ENCODE measurements at places on chromosomes 13 and 19.
A peak's percentile ranks its signal among the peaks of the same experiment; 100 is the strongest.

GRCh38 chr19:56137405-56137804, 3.7 kb upstream of the ZNF444 start:
- DNase-seq = no peak

DNA sequence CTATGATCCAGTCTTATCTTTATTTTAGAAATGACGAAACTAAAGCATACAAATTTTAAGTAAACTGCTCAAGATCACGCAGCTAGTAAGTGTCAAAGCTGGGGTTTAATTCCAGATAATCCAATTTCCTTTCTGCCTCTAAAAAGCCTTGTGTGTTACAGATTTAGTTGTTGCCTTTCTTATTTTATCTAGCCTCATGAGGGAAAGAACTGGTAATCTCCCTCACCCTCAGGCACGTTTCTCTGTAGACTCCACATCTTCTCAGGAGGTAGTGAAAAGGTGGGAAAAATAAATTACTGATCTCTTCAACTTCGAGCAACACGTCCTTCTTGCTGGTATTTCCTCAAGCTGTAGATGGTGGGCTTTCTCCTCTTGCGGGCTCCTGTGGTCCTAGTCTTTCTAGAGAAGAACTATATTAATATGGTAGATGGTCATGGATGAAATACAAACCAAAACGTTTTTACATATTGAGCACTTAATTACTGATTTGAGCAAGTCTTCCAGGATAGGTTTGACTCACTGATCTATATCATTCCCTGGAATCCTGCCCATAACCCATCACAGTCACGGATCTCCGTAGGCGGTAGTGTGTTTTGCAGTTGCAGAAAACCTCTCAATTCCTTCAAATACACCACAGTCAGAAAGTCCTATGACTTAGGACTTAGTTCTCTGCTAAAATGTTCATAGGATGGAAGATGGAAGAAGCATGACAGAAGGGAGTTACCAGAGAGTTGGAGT, 519.5 kb downstream of the DCT start:
- no peak for DNase-seq

DNA sequence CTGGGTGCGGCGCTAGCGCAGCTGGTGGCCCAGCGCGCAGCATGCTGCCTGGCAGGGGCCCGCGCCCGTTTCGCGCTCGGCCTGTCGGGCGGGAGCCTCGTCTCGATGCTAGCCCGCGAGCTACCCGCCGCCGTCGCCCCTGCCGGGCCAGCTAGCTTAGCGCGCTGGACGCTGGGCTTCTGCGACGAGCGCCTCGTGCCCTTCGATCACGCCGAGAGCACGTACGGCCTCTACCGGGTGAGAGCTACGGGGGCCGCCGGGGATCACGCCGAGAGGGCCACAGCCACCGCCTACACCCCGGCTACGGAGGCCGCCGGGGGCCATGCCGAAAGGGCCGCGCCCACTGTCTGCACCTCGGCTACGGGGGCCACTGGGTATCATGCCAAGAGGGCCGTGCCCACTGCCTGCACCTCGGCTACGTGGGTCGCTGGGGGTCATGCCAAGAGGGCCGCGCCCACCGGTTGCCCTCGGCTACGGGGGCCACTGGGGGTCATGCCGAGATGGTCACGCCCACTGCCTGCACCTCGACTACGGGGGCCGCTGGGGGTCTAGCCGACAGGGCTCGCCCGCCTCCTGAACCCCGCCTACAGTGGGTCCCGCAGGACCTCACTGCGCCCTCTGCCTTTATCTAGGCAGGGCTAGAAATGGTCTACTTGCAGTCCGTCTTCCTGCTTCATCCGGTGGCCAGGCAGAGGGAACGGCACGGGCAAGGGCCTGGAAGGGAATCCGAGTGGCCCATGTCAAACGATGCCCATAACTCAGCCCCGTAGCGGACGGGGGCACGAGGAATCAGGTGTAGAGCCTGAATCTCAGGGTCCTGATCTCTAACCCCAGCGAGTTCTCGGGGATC, 500 bp downstream of the PGLS start:
- DNase-seq = peak; percentile 61

- no peak for DNase-seq
Measured at GRCh38 chr13:33279414-33280278, 5.9 kb downstream of the STARD13 start.

- no peak for DNase-seq
Measured at GRCh38 chr13:53004573-53004972, 24.0 kb upstream of the OLFM4 start.

- no peak for DNase-seq
Measured at GRCh38 chr13:20442798-20443381, 82.8 kb downstream of the CRYL1 start.

DNA sequence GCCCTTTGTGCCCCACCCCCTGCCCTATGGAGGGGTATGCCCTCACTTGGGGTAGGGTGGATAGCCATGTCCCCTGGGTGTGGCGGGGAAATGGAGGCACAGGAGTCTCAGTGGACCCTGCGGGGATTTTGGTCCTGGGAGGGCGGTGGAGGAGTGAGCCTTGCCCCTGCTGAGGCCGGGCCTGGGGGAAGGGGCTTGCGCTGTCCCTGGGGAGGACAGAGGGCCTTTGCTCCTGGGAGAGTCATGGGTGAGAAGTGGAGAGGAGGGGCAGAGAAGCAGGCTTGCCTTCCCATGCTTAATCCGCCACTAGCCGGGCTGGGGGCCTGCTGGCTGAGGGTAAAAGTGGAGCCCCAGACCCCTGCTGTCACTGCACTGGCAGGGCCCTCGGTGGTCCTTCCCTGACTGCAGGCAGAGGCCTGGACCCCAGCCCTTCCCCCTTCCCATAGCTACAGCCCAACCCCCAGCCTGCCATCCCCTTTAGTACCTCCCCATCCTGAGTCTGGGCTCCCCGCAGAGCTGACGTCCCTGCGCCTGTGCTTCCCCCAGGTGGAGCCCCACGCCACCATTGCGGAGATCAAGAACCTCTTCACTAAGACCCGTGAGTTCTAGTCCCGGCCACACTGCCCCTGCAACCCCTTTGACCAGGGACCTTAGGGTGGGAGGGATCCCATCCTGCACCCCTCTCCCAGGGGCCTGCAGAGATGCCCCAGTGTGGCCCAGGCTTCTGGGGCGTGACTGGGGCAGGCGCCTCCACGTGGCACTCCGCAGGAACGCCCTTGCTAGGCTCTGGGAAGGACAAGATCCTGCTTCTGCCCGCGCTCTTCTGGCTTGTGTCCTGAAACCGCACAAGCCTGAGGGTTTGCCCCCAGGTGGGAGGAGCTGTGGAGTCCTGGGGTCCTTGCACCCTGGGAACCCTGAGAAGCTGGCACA, 8.9 kb downstream of the NDUFB7 start:
- DNase-seq = no peak

- DNase-seq = no peak
Measured at GRCh38 chr13:32938314-32938713, 77.9 kb upstream of the KL start.

- DNase-seq = no peak
Measured at GRCh38 chr13:55602784-55603183, 1537.9 kb upstream of the PRR20A start.

DNA sequence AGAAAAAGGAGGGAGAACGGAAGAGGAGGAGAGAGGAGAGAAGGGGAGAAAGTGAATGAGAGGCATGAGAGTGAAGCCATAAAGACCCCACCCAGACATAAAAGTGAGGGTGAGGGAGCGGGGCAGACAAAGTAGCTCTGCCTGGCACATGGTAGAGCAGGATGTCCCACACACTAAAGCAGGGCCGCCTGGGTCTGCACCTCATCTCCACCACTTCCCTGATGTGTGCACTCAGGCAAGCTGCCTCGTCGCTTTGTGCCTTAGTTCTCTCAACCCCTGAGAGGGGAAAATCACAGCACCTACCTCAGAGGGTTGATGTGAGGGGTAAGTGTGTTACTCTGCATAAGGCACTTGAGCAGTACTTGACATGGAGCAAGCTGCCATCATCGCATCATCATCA, 488.1 kb downstream of the COG6 start:
- no peak for DNase-seq

All from fibroblast of skin of left biceps (primary cell).